ENCODE measurements at places on chromosomes 5 and 9.

- no peak for DNase-seq
Observed at GRCh38 chr9:130298662-130299279, 33.2 kb downstream of the HMCN2 start.

DNA sequence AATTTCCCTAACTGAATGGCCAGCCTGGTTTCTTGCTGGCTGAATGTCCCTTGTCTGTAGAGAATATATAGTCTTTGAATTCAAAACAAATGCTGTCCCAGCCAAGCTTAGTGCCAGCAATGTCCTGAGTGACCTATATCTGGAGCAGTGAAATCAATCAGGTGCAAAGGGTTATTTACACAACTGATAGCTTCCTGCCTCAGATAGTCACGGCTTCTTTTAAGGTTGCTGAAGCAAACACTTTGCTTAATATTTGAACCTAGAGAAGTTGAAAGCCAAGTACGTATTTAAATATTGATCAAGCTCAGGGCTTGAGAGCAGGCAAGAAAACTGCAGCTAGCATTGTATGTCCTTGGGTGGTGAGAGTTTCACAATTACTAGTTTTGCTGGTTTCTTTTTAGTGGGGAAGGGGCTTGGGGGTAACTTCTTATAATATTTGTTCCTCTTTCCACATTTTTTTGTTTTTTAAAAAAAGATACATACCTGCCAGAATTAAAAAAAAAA is 2.0 kb upstream of the ARHGEF28 start:
- DNase-seq, result no peak

DNA sequence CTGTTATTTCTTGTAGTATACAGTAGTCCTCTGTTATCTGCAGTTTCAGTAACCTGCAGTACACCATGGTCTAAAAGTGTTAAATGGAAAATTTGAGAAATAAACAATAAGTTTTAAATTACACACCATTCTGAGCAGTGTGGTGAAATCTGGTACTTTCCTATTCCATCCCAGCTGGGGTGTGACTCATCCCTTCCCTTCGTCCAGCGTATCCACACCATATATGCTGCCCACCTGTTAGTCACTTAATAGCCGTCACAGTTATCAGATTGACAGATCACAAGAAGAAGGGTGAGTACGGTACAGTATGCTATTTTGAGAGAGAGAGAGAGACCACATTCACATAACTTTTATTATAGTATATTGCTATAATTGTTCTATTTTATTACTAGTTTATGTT is 28.9 kb downstream of the FAM151B start:
- peak; percentile 46 for DNase-seq

DNA sequence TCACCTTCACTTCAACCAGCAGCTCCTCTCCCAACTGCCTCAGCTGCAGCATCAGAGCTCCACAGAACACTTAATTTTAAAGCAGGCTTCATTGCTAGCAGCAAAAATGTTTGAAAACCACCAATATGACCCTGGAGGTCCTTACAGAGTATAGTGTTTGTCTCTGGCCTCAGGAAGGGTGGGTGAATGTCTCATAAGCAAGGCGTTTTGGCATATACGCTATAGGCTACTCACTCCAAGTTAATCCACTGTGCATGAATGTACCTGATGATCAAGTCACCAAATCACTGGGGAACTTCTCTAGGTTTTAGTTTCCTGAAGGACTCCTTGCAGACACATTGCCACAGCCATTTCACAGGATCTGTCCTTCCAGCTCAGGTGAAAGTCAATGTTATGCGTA is 125.3 kb downstream of the GABBR2 start:
- DNase-seq, result no peak

GRCh38 chr9:125634040-125634717 is 72.8 kb downstream of the MAPKAP1 start:
- peak; percentile 39 for DNase-seq

GRCh38 chr5:26245321-26245720 is 793.1 kb downstream of the CDH9 start:
- no peak for DNase-seq

- no peak for DNase-seq
Observed at GRCh38 chr5:168013546-168013945, 277.9 kb upstream of the WWC1 start.

- DNase-seq, result no peak
Observed at GRCh38 chr5:15740383-15740782, 240.4 kb downstream of the FBXL7 start.

- DNase-seq, result peak; percentile 76
Observed at GRCh38 chr5:154811653-154812465, 38.5 kb downstream of the FAXDC2 start.

DNA sequence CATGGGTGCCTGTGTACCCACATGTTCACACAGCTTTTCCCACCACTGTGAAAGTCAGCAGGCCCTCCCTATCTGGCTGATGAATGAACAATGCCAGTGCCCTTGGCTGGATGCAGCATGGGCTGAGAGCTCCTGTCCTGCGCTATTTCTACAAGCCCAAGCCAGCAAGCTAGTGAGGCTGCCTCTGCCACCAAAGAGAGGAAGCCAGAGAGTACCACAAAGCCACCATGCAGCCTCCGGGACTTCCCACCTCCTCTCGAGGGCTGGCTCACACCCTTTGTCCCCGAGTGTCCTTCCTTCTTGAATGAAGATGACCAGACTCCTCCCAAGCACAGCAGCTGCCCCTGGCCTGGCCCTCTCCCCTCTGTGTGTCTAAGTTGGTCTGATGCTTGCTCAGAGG is 76.5 kb downstream of the SH3PXD2B start:
- DNase-seq, result no peak

GRCh38 chr9:35795695-35796094 is 4.3 kb downstream of the NPR2 start:
- DNase-seq, result no peak

DNA sequence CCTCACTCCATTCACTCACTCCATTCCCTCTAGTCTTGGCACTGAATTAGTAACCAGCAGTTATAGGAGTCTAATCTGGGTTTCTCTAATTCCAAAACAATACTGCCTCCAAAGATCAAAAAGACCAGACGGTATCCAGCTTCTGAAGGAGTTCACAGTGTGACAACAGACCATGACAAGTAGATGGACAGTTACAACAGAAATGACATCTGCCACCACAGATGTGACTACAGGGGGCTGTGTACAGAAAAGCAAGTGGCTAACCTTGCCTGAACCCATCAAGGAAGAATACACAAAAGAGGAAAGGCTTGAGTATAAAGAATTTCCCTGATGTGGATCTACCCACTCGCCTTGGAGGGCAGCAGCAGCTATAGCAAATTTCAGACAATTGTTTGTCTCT is 112.4 kb downstream of the ACTL7B start:
- no peak for DNase-seq

DNA sequence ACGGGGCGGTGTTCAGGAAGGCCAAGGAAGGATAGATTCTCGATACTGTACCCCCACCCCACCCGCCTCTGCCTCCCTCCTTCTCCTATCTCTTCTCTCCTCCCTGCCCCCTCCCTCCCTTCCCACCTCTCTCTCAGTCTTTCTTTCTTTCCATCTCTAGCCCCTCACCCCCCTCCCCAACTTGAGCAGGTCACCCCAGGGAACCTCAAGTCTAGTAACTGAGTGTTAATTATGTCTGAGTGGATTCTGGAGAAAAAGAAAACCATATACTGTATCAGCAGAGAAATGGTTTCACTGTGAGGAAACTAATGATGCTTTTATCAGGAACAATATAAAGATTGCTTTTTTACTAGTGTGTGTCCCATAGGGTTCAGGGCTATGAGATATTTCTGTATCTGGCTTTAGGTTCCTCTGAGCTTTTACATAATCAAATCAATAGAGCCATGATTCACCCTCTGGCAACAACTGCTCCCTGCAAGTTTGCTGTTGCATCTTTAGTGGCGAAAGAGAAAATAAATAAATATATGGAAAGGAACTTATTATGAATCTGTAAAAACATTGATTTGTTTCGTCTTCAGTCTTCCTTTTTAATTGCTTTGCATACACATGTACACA is 639.7 kb downstream of the CCDC171 start:
- no peak for DNase-seq

- DNase-seq, result peak; percentile 73
Observed at GRCh38 chr9:127538849-127539258, 73.2 kb upstream of the STXBP1 start.

DNA sequence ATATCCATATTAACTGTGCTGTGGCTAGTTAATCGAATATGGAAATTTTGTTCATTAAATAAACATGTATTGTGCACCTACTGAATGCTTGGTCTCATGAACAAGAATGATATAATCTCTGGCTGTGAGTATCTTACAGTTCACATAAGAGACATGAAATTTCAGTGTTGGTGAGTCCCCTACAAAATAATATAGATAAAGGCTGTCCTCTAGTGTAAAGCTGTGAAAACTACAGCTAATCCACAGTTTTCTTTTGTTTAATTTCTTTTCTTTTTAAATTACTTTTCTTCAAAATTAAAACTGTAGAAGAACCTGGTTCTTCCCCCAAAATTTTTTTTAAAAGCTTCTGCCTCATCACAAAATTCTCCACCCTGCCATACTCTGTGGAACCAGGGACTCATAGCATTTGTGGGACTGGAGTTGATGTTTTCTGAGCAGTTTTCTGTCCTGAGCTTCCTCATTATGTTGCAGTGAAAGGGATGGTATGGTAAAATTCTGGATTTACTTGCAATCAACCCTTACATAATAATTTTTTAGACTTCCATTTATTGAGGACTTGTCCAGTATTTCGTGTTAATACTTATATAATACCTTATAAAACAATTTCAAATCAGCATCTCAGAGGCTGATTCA is 135.0 kb downstream of the STK32A start:
- peak; percentile 30 for DNase-seq

DNA sequence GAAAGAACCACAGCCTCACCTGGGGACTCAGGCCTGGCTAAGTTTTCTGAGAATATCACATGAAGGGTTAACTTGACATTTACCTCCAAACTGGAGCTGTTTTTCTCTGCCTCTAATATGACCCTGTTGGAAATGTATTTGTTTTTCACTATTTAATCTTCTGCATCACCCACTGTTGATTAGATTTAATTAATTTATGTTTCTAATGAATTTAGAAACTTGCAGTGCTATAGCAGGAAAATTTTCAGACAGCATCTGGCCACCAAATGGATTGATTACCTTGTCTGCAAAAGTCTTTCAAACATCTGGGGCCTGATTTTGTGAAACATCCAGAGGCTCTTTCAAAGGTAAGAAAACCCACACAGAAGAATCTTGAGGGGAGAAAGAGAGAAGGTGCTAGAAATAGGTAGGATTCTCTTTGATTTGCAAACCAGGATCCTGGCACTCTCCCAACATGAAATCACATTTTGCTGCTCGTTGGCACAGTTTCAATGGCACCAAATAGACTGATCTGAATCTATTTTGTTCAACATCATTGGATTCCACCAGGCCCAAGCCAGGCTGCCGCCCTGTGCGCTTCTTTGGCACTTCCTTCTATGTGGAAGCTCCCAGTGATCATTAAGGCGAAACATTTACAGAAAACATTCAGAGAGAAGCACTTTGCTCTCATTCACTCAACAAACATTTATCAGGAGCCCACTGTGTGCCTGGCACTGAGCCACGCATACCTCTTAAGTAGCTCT is 157.3 kb downstream of the PPP2R2B start:
- no peak for DNase-seq

DNA sequence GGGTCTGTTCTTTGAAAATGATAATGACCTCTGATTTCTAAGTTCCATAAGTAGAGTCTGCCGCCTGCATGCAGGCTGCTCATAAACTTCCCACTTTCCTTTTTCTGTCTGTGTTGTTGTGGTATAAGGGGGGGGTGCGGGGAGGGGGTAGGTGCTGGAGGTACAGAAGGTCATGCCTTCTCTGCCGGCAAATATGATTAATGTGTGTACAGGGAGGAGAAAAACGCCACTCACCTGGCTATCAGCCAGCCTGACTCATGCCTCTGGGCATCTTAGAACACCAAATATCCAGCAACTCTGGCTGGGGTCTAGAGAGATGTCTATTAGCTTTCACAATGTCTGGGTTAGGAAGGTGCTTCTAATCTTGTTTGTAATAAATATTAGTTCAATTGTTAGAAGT is 128.3 kb downstream of the EFNA5 start:
- peak; percentile 55 for DNase-seq

DNA sequence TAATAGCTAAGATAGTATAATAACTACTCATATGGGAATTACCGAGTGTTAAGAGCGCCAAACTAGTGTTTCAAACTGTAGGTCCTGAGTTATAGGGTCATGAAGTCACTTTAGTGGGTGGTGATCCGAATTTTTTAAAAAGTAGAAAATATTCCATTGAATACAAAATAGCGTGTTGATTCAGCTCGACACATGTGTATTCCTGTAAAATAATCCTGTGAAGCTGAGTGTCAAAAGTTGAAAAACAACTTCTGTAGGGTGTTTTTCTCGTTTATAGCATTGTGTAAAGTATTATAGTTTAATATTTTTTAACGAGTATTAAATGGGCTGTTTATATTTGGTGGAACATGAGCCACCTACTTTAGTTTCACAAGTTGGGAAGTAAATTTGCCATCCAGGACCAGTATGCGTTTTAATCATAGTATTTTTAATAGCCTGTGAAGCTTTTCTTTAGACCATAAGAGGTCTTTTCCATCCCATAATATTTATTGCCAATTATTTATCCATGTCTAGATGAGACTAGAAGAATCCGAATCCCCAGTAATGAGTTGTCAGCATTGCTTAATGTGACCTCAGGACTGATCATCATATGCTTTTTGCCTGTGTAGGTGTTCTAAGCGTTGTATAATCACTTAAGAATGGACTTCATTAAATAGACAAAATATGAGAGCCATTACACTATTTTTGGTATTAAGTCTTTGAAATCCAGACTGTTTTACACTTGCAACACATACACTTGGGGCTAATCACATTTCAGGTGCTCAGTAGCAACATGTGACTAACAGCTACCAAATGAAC is 84.1 kb downstream of the PTPDC1 start:
- DNase-seq, result no peak

DNA sequence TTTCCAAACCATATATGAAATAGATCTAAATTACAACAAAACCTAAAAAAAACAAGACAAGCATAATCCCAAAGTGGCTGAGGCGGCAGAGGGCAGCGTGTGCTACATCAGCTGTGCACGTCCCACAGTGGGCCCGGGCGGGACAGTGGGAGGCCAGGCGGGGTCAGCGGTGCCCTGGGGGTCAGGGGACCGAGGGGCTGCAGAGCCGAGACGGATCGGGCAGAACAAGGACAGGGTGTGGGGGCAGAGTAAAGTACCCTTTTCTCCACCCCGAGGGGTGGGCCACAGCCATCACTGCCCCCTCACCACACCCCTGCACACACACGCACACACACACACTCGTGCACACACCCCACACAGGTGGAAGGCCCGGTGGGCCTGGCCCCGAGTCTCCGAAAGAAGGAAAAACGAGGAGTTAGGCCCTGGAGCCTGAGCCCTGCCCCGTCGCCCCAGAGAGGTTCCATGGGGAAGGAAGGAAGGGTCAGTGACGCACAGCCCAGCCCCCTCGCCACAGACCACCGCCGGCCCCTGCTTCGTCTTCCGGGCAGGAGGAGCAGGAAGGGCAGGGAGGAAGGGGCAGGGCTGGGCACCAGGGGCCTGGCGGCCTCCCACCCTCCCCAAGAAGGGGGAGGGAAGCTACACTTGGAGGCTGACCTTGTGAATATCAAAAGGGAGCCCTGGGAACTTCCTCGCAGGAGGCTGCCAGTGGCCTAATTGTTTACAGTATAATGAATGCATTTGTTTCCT is 49.6 kb upstream of the UBAC1 start:
- DNase-seq, result no peak
